ENCODE measurements at places on chromosomes 1 and 21.

- no peak for DNase-seq
These were observed 34.2 kb upstream of the LRRC8C start for GRCh38 chr1:89598450-89599331.

- no peak for DNase-seq
These were observed 46.2 kb upstream of the TINAGL1 start for GRCh38 chr1:31529999-31530684.

DNA sequence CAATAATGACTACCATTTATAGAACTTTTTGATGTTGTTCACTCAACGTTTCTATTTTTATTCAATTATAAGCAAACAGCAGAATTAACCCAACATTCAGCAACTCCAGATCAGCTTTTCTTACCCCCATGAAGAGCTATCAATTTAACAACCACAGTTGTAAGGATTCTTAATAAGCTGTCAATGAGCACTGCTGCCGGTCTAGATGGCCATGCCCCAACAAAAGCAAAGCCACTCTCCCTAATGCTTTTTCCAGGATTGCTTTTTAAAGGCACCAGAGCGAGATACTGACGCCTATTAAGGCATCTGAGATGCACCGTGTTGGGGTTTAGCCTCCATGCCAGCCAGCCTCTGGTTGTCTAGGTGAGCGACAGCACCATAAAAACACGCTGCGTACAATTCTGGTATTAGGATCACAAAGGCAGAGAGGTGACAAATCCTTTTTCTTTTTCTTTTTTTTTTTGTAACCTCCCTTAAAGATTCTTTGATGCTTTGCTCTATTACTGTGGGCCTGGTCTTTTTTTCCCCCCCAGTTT is 39.5 kb downstream of the PTPRC start:
- DNase-seq = no peak

DNA sequence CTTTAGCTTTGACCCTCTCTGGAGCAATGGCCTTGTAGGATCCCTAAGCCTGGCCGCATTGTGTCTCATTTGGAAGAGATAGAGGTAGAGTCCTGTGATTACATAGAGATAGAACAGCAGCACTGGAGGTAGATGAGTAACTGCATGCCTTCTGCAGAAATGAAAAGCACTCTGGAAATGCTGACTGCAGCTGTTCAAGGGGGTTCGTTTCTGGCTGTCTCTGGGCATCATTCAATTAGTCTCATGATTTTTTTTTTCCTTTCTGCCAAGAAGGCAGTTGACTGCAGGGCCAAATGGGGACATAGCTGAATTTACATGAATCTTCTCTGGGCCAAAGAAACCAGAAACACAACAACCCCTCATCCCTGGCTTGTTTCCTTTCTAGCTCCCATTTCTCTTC is 28.1 kb upstream of the SNX27 start:
- DNase-seq = no peak

DNA sequence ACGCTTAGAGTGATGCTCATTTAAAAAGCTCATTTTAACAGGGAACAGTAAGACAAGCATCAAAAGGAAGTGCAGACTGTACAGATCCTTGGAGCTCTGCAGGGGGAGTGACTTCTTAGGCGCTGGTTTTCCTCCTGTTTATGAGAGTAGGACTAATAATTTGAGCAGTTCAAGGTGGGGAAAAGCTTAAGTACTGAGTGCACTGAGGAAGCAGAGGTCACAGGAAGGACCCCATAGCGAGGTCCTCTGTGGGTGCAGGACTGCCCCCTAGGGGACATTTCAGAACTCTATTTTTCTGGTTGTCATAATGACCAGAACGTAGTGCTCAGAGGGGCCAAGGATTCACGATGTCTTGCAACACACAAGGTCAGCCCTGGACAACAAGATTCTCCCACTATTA is 112.1 kb downstream of the HLCS start:
- DNase-seq = no peak

DNA sequence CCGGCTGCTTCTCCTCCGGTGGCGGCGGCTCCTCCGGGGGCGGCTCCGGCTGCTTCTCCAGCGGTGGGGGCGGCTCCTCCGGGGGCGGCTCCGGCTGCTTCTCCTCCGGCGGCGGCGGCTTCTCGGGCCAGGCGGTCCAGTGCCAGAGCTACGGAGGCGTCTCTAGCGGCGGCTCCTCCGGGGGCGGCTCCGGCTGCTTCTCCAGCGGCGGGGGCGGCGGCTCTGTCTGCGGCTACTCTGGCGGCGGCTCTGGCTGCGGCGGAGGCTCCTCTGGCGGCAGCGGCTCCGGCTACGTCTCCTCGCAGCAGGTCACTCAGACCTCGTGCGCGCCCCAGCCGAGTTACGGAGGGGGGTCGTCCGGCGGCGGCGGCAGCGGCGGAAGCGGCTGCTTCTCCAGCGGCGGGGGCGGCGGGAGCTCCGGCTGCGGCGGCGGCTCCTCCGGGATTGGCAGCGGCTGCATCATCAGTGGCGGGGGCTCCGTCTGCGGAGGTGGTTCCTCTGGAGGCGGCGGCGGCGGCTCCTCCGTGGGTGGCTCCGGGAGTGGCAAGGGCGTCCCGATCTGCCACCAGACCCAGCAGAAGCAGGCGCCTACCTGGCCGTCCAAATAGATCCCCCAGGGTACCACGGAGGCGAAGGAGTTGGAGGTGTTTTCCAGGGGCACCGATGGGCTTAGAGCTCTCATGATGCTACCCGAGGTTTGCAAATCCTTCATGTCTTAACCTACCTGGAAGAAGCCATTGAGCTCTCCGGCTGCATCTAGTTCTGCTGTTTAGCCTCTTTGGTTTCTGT is 2.0 kb downstream of the LORICRIN start:
- DNase-seq = no peak

GRCh38 chr1:74775735-74776134 is 42.8 kb downstream of the TYW3 start:
- no peak for DNase-seq

DNA sequence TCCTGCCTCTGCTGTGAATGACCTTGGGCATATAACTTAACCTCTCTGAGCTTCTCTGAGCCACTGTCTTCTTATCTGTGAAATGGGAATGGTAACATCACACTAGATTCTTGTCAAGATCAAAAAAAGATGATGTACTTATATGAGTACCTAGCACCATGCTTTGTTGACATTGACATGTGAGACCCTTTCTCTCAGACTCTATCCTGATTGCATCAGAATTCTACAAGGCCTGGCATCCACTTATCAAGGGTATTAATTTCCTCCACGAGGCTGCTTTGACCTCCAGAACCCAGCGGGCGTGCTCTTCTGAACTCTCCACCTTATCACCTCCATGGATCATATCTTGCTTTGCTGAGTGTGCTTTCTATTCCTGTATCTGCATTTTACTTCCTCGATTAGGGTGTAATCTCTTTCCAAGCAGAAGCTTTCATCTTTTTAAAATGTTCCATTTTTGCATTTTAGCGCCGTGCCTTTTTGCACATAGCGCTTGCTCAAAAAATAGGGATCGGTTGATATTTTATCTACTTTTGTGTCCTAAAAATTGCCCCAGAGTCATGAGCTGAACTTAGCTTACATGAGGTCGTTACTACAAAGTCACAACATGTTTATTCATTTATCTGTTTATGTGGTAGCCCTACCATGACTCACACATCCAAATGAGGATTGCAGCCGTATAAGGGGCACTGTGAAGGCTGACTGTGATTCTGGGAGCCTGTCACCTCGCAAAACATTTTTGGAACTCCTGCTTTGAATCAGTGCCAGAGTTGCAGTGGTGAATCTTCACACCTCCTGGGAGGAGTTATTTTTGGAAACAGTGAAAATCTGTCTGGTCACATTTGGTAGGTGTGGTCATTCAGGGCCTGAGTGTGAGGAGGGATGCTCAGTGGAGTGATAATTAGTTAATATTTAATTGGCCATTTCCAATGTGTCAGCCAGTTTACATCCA is 63.2 kb downstream of the IER5 start:
- DNase-seq = no peak

GRCh38 chr1:41526956-41527561 is 42.6 kb upstream of the EDN2 start:
- DNase-seq = no peak

DNA sequence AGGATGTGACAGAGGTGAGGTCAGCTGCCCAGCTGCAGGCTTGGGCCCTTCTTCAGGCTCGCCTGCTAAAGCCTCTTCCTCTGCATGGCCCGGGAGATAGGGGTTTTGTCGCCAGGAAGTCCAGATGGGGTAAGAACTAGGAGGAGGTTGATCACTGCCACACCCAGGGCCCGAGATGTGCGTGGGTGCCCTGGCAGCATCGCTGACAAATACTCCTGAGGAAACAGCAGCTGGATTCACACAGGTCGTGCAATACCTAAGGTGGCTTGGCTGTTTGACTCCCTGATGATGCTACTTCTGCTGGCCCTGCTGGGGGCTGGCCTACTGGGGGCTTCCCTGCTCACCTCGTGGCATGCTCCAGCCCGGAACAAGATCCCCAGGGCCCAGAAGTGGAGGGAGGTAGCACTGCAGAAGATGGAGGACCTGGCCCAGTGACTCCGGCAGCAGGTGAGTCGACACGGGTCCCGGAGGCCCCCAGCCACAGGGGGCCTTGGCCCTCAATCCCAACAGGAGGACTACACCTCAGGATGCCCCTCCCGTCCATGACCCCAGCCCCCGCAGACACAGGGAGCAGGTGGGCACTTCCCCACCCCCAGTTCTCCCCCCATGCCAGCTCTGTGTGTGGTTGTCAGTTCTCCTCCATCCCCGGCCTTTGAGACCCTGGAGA is 29.6 kb downstream of the FAAH start:
- DNase-seq = no peak

- no peak for DNase-seq
These were observed 10.8 kb upstream of the A3GALT2 start for GRCh38 chr1:33331444-33332356.

DNA sequence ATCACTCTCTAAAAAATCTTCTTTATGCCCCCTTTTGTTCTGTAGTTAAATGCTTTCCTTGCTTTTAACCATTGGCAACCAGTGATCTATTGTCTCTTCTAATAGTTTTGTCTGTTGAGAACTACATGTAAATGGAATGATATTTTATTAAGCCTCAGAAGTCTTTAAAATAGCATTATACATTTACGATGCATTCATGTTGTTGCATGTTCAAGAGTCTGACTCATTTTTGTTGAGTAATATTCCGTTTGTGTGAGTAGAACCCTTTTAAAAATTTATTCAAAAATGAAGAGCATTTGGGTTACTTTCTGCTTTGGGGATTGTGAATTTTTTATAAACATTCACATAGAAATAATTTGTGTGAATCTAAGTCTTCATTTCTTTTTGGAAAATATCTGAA is 1352.9 kb downstream of the NCAM2 start:
- no peak for DNase-seq

DNA sequence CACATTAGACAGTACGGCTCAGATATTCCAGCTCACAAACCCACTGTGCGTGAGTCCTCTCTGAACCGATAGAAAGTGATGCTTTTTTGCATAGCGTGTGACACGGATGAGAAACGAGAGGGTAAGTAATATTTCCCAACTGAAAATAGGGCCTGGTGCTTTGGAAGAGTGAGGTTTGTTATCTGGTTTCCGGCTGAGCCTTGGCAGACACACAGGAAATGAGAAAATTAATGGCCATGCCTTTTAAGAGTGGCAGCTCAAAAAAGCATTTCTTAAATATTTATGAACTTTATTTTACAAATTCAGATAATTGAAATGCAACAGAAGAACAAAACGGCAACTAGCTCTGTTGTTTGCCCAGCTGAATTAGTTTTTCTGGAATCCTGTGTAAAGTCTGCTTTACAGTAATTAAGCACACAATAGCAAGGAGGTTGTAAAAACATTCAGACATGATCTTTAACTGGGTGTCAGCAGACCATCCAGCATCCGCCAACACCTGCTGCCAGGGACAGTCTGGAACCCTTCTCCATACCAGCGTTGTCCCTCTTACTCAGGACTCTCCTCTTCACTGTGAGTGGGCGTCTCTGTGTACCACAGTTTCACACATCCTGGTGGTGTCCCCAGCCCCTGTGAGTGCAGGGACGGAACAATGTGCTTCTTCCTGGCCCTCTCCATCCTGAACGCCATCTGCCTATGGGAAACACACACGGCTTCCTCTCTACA is 155.4 kb downstream of the PGBD5 start:
- DNase-seq = no peak

GRCh38 chr21:31408301-31409088 is 64.4 kb upstream of the TIAM1 start:
- DNase-seq = no peak

DNA sequence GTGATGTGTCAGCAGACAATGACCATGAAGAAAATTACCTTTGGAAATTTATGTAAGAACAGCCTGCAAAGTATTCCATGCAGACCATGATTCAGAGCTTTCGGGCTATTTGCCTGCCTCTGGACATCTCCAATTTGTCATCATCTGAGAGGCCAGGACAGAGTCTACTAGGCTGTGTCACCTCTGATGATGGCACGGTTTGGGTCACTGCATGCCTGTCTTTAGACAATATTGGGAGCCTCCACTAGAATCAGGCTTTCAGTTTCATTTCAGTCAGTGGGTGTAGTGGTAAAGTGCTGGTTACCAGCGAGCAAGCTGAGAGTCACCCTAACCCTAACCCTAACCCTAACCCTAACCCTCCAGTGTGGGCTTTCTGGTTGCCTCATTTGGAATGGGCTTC is 80.8 kb downstream of the KCNJ6 start:
- no peak for DNase-seq
